ENCODE measurements at places on chromosomes 1 and 21.

DNA sequence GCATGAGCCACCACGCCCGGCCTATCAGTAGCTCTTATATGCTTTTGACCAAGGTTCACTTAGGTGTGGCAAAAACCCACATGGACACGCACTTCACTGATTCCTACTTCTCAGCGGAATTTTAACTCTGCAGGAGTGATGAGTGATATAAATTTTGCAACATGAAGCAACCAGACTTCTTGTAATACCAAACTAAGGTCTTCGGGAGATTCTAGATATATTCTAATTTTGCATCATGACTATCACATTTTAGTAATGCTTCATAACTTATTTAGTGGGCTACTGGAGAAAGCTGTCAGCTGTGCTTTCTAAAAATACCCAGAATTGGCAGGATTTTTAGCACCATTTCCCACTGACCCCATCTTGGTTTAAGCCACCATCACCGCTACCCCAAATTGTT is 27.8 kb downstream of the RHCE start:
- no peak for DNase-seq

- no peak for DNase-seq
These were observed 2.6 kb downstream of the IRF2BP2 start for GRCh38 chr1:234607109-234608024.

DNA sequence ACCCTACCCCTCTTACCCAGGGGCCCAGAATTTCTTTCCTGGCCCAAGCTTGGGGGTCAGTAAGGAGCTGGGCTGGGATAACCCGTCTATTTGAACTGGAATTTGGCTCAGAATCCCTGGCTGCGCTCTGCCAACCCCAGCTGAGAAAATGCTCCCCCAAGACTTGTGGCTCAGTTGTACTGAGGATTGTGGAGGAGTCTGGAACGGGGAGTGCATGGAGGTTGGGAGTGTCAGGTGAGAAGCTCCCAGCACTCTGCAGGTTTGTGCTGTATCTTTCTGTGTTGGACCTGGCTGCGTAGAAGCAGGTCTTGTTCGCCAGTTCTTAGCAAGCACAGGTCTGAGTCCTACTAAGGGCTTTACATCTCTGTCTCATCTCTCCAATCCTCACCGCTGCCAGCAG is 1.6 kb downstream of the TCEA3 start:
- DNase-seq: no peak

GRCh38 chr21:46552865-46553379 is 52.0 kb downstream of the S100B start:
- no peak for DNase-seq

DNA sequence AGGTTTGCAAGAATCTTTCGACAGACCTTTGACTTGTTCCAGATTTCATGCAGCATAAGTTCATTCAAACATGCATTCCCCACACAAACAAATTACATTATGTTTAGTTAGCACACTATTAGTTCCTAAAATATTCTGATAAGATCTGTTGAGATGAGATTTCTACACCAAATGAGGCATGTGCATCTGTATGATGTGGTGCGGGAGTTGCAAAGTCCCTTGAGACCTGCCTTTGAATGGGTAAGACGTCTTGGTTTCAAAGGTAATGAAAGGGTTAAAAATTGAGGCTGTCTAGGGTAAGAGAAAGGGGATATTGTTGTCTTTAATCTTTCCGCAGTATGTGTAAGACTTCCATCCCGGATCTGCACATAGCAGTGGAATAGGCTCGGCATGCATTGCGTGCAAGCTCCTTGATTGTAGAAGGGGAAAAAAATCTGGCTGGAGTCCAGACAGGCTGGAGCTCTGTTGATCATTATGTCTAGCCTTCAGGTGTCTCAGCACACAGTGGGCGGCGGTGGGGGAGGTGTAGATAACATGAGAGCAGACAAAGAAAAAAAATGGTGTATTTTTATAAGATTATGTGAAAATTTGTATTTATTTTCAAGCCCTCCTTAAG is 296.6 kb downstream of the PTPRC start:
- DNase-seq: peak; percentile 17

DNA sequence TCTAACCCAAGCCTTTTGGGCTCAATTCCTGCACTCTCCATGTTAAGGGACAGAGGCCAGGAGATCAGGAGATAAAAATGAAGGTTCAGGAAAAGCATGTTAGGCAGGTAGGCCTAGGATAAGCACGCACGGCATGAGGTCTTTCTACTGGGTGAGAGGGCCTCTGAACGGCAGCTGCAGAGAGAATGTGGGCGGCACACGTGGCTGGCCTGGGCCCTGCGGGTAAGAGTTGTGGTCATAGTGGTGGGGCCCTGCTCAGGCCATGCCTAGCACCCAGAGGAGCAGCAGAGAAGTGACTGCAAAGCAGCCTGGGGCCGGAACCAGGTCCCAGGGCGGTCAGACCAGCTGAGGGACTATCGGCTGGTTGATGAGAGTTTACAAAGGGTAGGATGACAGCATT is 7.5 kb upstream of the FOXO6 start:
- DNase-seq: no peak

DNA sequence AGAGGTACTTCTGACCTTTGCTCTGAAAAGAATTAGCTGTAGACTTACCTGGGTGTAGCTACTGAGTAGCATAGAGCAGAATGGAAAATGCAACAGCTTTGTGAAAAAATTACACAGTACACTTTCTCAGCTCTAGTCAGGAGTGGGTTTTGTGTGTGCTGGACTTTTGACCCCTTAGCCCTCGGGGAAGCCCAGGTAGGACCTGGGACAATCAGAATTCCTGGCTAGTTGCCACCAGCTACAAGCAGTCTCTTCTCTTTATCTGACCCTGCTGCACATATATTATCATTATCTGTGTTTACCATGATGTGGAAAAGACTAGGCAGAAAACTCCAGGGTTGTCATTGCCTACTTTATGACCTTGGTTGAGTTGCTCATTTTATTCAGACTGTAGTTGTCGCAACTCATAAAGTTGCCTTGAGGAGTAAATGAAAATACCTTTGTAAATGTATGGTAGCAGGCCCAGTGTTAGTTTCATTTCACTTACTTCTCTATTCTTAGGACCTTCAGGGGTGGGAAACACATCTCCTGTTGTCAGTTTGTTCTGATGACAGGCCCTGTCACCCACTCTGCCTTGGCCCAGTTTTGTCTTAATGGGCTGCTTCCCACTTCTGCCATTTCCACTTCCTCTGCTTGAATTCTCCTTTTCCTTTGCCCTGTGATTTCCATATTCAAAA is 5.4 kb downstream of the NEK7 start:
- DNase-seq: no peak

DNA sequence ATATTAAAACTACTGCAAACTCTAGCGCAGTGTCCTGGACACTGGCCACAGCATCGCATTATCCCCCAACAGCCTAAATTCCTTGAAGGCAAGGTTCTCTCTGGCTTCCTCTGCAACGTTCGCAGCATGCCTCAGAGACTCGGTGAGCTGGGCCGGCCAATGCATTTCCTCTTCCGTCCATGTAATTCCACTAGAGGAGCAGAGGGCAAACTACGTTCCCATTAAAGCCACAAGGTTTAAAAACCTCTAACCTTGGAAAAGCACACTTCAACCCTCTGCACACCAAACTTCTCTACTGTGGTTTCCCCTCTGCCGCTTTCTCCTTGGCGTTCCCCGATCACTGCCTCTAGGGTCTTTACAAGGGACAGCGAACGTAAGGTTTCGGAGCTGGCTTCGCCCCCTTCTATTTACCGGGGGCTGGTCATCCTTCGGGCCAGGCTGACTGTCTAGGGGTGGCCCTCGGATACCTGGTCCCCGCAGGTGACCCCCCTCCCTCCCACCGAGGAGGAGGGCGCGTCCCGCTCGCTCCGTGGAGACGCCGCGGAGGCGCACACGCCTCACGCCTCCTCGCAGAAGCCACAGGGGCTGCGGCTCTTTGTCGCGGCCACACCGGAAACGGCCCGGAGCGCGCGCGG is 456 bp upstream of the SMYD2 start:
- DNase-seq: no peak

- peak; percentile 51 for DNase-seq
These were observed 14.0 kb upstream of the LEMD1 start for GRCh38 chr1:205435578-205436573.

- DNase-seq: no peak
These were observed 93.3 kb upstream of the WNT4 start for GRCh38 chr1:22236166-22236565.

- no peak for DNase-seq
These were observed 50.2 kb downstream of the UBE4B start for GRCh38 chr1:10082785-10083479.

GRCh38 chr1:247156787-247157232 is 15.0 kb downstream of the ZNF124 start:
- no peak for DNase-seq

- DNase-seq: no peak
These were observed 49.7 kb downstream of the APP start for GRCh38 chr21:26120828-26121227.

DNA sequence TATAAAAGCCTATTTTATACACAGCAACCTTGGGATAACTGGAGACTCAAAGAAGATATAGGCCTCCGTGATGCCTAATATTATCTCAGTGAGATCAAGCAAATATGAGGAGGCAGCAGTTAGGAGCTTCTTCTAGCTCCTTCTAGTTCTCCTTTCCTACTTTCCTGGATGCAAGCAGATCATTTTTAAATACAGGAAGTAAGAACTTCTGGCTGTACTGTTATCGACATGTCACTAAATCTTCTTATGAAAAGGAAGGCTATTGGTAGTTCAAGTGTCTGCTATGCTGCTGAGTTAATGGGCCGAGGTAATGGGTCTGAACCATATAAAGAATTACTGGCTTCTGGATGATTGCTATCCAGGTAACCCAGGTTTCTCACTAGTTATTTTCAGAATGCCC is 15.9 kb downstream of the HSPA13 start:
- DNase-seq: no peak

DNA sequence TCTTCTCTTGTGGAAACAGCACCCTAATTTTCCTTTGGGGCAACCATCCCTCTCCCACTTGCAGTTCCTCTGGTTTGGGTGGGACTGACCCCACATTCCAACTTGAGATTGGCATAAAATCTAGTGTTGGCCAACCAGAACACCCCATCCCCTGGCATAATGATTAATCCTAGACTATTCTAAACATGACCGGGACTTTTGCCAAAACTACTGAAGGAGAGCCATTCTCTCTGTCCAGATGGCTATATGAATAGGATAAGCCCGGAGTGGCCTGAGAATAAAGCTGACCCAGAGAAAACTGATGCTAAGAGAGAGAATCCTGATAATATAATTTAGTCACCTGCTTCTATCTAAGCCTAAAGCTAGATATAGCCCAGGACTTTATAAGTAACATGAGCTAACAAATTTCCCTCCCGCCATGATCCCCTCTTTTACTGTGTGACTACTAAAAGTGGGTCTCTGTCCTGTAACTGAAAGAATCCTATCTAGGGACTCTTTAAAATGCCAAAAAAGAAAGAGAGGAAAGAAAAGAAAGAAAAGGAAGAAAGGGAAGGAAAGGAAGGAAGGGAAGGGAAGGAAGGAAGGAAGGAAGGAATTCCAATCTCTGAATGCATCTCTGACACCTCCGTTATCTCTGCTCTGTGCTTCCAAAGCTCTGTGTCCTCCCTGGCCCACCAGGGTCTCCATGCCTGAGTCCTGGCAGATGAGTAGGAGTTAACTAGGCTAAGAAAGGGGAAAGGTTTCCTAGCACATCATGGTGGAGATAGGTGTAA is 28.0 kb upstream of the NRDC start:
- DNase-seq: no peak

- DNase-seq: no peak
These were observed 308.0 kb downstream of the CAMTA1 start for GRCh38 chr1:7093297-7093696.

DNA sequence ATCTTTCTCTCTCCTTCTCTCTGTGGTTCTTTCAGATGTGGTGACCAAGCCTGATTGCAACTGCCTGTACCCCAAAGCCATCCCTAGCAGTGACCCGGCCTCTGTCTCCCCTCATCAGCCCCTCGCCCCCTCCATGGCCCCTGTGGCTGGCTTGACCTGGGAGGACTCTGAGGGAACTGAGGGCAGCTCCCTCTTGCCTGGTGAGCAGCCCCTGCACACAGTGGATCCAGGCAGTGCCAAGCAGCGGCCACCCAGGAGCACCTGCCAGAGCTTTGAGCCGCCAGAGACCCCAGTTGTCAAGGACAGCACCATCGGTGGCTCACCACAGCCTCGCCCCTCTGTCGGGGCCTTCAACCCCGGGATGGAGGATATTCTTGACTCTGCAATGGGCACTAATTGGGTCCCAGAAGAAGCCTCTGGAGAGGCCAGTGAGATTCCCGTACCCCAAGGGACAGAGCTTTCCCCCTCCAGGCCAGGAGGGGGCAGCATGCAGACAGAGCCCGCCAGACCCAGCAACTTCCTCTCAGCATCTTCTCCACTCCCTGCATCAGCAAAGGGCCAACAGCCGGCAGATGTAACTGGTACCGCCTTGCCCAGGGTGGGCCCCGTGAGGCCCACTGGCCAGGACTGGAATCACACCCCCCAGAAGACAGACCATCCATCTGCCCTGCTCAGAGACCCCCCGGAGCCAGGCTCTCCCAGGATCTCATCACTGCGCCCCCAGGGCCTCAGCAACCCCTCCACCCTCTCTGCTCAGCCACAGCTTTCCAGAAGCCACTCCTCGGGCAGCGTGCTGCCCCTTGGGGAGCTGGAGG is 12.7 kb downstream of the CSF1 start:
- no peak for DNase-seq

- no peak for DNase-seq
These were observed 20.3 kb upstream of the ADGRB2 start for GRCh38 chr1:31784356-31785019.

DNA sequence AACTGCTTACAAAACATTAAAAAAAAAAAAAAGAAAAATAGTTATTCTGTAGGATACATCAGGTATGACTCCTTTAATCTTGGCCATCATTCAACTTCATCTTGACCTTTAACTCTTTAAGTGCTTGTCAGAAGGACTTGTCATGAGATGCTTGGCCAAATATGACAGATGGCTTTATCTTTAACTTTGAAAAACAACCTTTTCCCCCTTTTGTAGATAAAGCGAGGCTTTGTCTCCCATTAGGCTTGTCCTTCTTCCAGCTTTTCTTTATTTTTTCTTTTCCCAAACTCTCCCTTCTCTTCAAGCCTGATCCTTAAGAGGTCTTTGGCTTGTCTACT is 2.3 kb downstream of the SRSF10 start:
- DNase-seq: no peak

GRCh38 chr1:19942088-19942487 is 18.7 kb upstream of the PLA2G2E start:
- DNase-seq: no peak

DNA sequence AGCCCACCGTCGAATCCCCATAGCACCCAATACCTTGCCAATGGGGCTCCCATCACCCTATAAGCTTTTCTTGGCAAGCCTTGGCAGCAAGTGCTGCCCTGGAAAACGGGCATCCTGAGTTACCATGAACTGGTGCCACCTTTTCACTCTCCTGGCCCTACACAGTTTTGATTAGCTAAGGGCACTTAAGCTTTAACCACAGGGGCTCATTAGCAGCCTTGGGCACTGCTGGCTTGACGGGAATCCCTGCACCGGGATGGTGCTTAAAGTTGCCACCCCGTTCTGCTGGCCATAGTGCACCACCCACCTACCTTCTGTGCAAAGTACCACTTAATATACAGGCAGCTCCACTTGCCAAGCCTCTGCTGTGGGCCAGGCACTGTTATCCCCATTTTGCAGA is 13.7 kb downstream of the PARS2 start:
- no peak for DNase-seq

GRCh38 chr1:99852648-99853047 is 2.5 kb downstream of the AGL start:
- no peak for DNase-seq

All from NCI-H187 treated with DMSO at 0.1 percent for 48 hours (cell line).